ENCODE measurements at places on chromosomes 4 and X.
A peak's percentile ranks its signal among the peaks of the same experiment; 100 is the strongest.

DNA sequence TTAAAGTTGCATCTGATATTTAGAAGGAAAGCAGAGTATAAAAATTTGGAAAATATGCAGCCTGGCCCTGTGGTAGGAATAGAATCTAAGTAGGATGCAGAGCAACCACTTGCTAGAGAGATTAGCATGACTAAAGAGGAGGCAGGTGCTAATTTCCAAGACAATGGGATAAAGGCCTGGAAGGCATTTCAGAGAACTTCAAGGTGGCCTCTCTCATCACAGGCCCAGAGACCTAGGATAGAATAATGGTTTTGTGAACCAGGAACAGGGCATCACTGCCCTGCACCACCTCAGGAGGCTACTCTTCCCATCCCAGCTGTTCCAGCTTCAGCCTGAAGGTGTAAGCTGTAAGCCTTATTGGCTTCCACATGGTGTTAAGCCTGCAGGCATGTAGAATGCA is 621.7 kb upstream of the HS3ST1 start:
- H3K4me1 ChIP-seq = no peaks in the 10 kb centered on the region
- H3K36me3 ChIP-seq = no peaks in the 10 kb centered on the region

DNA sequence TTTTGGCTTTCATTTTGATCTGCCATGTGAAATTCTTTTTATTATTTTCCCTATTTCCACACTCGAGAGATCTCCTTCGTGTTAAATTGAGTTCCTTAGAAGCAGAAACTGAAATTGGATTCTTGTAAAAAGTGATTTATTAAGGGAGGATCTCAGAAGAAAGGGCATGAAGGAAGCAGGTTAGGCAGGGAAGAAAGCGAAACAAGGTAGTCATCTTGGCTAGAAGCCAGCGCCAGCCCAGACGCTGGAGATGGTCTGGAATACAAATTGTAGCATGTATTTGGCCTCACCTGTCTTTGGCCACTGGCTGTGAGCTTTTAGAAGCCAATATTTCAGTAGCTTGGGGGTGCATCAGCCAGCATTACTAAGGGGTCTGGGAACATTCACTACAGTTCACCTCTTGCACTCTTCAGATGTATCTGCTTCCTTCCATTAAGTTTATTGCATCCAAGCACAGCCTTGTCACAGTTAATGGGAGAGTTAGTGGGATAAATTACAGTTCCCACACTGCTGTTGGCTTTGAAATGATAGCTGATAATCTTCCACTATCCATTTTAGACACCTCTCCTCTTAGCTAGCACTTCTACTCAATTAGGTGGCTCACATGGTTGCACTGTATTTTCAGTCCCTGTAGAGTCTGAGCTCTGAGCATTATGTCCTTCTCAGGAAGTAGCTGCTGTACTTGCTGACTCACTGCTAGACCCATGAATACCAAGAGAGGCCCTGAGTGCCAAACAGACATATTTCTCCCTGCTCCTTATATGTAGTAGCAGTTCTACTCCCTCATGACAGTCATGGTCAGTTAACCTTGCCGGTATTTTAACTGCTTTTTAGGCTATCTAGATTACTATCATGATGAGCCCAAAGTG is 14.6 kb downstream of the GRXCR1 start:
- no peak for DNase-seq
- no peaks in the 10 kb centered on the region for H3K36me3 ChIP-seq
- H3K4me1 ChIP-seq = peaks cover 5% of the 10 kb centered on the region
- no peaks in the 10 kb centered on the region for H3K27me3 ChIP-seq
- no peak overlapping the region for H3K4me3 ChIP-seq
- no peak overlapping the region for H3K27ac ChIP-seq

DNA sequence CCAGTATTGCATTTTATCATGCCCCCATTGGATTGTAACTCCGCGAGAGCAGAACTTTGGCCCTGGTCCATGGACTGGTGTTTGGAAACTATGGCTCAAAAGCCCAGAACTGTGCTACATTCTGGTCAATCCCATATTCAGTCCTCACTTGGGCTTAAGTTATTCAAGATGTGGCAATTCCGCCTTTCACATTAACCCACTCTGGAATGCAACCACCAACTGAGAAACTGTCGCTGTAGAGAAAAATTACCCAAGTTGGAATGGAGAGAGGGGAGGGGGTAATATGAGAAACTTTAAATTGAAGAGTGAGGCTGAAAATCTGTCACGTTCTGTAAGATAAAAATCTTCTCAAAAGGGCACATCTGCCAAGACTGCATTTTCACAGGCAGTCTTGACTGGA is 189.6 kb upstream of the NHS start:
- H3K27me3 ChIP-seq = no peaks in the 10 kb centered on the region
- H3K4me3 ChIP-seq = no peak overlapping the region
- H3K4me1 ChIP-seq = no peaks in the 10 kb centered on the region

- no peaks in the 10 kb centered on the region for H3K4me1 ChIP-seq
- H3K27ac ChIP-seq = no peak overlapping the region
- no peaks in the 10 kb centered on the region for H3K36me3 ChIP-seq
- no peak overlapping the region for H3K4me3 ChIP-seq
Observed at GRCh38 chr4:40506066-40506465, 123.6 kb downstream of the RBM47 start.

- H3K27me3 ChIP-seq = no peaks in the 10 kb centered on the region
- no peak for DNase-seq
- no peak overlapping the region for H3K27ac ChIP-seq
Observed at GRCh38 chr4:153468587-153468986, 2.4 kb downstream of the TMEM131L start.

GRCh38 chrX:117458243-117458968 is 658.2 kb downstream of the KLHL13 start:
- no peaks in the 10 kb centered on the region for H3K4me1 ChIP-seq
- H3K36me3 ChIP-seq = no peaks in the 10 kb centered on the region
- peak; percentile 77 for DNase-seq
- H3K27ac ChIP-seq = no peak overlapping the region

GRCh38 chrX:134484039-134484438 is 24.1 kb downstream of the HPRT1 start:
- DNase-seq = no peak
- no peaks in the 10 kb centered on the region for H3K4me1 ChIP-seq
- no peak overlapping the region for H3K4me3 ChIP-seq

DNA sequence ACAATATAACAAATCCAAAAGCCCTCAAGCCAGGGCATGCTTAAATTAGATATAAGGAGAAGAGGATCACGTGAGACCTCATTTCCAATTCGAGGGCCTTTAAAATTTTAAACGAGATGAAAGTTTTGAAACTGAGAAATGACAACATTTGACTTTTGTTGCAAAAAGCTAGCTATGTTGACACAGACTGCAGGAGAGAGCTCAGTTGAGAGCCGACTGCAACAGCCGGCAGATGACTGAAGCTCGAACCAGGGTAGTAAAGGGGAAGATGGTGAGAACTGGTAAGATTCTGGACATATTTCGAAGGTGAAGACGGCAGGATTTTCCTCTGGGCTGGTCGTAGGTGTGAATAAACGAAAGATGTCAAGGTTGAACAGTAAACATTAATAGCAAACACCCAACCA is 773 bp downstream of the PRMT9 start:
- H3K4me1 ChIP-seq = peaks cover 11% of the 10 kb centered on the region
- H3K27ac ChIP-seq = peak overlapping the region; percentile 92

- no peaks in the 10 kb centered on the region for H3K36me3 ChIP-seq
- DNase-seq = no peak
- H3K4me1 ChIP-seq = peaks cover 26% of the 10 kb centered on the region
Observed at GRCh38 chr4:6663596-6664393, 23.3 kb downstream of the MRFAP1 start.

DNA sequence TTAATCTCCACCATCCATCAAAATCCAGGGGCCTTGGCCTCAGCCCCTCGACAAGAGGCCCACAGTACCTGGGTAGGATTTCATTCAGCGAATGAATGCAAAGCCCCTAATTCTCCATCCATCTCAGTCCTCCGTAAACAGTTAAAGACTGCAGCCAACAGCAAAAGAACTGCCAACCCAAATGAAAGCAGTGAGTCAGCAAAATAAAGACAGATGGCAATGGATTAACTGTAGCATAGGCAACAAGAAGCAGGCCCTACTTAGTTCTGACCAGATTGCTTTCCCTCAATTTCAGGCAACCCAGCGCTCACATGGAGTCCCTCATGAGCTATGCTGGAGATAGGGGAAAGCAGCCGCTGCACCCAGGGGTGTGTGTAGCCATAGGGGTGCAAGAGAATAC is 21.4 kb downstream of the PLAC1 start:
- H3K4me3 ChIP-seq = no peak overlapping the region
- peaks cover 4% of the 10 kb centered on the region for H3K4me1 ChIP-seq
- no peaks in the 10 kb centered on the region for H3K27me3 ChIP-seq
- H3K27ac ChIP-seq = no peak overlapping the region

DNA sequence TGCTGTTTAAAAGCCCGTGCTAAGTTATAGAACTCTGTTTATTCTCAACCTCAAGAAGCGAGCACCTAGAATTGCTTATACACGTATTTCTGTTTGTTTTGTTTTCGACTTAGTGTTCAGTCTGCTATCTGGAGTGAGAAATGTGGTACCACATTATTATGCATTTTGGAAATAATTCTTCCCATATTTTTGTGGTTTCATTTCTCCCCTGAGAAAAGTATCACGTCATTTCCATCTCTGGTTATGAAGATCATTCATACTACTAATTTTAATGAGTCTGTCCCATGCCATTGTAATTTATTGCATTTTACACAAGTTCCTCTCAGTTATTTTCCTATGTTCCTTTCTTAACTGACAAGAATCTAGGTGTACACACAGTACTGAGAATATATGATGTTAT is 186.0 kb downstream of the DCHS2 start:
- H3K36me3 ChIP-seq = no peaks in the 10 kb centered on the region
- H3K27me3 ChIP-seq = no peaks in the 10 kb centered on the region
- no peak for DNase-seq
- no peak overlapping the region for H3K27ac ChIP-seq
- no peaks in the 10 kb centered on the region for H3K4me1 ChIP-seq
- H3K4me3 ChIP-seq = no peak overlapping the region

DNA sequence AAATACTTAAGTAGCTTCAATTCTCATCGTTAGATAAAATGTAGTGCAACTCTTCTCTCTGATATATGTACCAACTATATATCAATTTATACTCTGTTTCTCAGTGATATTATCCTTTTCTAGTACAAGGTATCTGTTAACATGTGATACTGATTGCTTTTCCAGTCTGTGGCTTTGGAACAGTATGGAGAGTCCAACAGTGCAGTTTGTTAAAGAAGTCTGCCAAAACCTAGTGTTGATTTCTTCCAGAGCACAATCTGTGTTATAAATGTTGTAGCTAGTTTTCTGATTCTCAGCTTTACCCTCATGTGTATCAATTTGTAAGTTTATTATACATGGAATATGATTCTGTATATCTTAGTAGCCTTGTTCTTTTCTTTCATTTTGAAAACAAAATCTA is 465.0 kb downstream of the IL15 start:
- no peak overlapping the region for H3K4me3 ChIP-seq
- no peak for DNase-seq
- H3K27ac ChIP-seq = no peak overlapping the region
- no peaks in the 10 kb centered on the region for H3K36me3 ChIP-seq
- peaks cover 5% of the 10 kb centered on the region for H3K4me1 ChIP-seq

- H3K36me3 ChIP-seq = no peaks in the 10 kb centered on the region
- H3K4me3 ChIP-seq = no peak overlapping the region
- DNase-seq = no peak
- H3K27me3 ChIP-seq = no peaks in the 10 kb centered on the region
Observed at GRCh38 chr4:112908511-112908910, 140.9 kb upstream of the ANK2 start.

- H3K27me3 ChIP-seq = no peaks in the 10 kb centered on the region
- H3K4me3 ChIP-seq = no peak overlapping the region
- H3K27ac ChIP-seq = no peak overlapping the region
- no peaks in the 10 kb centered on the region for H3K36me3 ChIP-seq
Observed at GRCh38 chr4:138492176-138492575, 250.0 kb upstream of the SLC7A11 start.

GRCh38 chrX:43618366-43619205 is 37.5 kb upstream of the MAOA start:
- H3K4me3 ChIP-seq = no peak overlapping the region
- no peak for DNase-seq
- H3K27me3 ChIP-seq = no peaks in the 10 kb centered on the region
- H3K4me1 ChIP-seq = no peaks in the 10 kb centered on the region
- H3K27ac ChIP-seq = no peak overlapping the region

- H3K4me3 ChIP-seq = peak within 1 kb of the TSS; percentile 29
- no peaks in the 10 kb centered on the region for H3K27me3 ChIP-seq
- peaks cover 19% of the 10 kb centered on the region for H3K4me1 ChIP-seq
- DNase-seq = no peak
Observed at GRCh38 chr4:38804654-38805295, at the start of gene TLR1. TLR1 (minus strand) TSS chr4:38804791; CDS start chr4:38798831, 5,960 bp downstream.

- DNase-seq = no peak
- no peak overlapping the region for H3K27ac ChIP-seq
- H3K4me3 ChIP-seq = no peak overlapping the region
- H3K4me1 ChIP-seq = no peaks in the 10 kb centered on the region
- no peaks in the 10 kb centered on the region for H3K27me3 ChIP-seq
Observed at GRCh38 chrX:23341452-23341851, 6.8 kb downstream of the PTCHD1 start.

DNA sequence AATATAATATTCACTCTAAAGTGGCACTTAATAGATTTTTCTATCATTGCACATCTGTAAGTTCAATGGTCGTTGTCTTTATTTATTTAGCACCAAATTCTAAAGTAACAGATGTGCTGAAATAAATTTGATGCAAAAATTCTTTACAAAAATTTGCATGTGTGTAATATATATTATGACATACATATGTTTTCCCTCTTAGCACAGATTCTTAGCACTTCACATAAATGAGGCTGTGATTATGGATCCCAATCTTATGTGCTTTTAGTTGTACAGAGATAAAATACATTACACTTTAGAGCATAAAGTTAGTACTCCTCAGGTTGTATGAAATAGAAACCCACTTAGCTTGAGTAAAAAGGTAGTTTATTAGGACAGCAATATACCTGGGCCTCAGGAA is 915.1 kb downstream of the ADGRL3 start:
- no peaks in the 10 kb centered on the region for H3K4me1 ChIP-seq
- no peaks in the 10 kb centered on the region for H3K27me3 ChIP-seq

- no peaks in the 10 kb centered on the region for H3K36me3 ChIP-seq
- no peaks in the 10 kb centered on the region for H3K4me1 ChIP-seq
- H3K27ac ChIP-seq = no peak overlapping the region
Observed at GRCh38 chrX:154815274-154815818, 10.1 kb upstream of the MPP1 start.

DNA sequence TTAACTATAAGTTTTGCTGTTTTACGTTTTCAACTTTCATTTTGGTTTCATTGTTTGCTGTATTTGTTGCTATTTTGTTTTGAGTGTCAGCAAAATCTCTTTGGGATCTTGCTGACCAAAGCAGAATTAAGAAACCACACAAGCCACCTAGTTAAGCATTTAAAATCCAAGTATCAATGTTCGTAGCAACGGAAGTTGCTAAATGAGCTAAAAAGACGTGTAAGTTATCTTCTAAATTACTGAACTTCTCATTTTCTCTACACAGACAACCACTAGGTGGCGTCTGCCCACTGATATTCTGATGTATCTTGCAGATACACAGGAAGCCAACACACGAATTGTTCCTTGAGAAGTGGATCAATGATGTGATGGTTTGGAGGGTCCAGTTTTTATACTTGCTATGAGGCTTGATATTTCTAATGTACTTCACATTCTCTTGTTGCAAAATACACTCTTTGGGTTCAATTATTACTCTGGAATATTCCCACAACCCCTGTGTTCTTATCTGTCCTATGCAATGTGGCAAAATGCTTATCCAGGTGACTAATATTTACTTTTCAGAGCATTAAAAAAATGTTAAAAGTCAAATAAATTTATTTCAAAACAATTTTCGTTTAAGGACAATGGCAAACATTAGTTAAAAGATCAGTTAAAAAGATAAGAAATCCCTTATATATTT is 250.5 kb downstream of the TECRL start:
- H3K27ac ChIP-seq = no peak overlapping the region
- H3K4me3 ChIP-seq = no peak overlapping the region
- H3K4me1 ChIP-seq = no peaks in the 10 kb centered on the region
- no peaks in the 10 kb centered on the region for H3K27me3 ChIP-seq
- DNase-seq = no peak

Data from vagina (tissue), 2 donors.